GM12891 (cell line): ENCODE measurements at places on chromosomes 12 and 14.

GRCh38 chr12:11896417-11896929 is 174.3 kb upstream of the BCL2L14 start:
- DNase-seq: no peak

DNA sequence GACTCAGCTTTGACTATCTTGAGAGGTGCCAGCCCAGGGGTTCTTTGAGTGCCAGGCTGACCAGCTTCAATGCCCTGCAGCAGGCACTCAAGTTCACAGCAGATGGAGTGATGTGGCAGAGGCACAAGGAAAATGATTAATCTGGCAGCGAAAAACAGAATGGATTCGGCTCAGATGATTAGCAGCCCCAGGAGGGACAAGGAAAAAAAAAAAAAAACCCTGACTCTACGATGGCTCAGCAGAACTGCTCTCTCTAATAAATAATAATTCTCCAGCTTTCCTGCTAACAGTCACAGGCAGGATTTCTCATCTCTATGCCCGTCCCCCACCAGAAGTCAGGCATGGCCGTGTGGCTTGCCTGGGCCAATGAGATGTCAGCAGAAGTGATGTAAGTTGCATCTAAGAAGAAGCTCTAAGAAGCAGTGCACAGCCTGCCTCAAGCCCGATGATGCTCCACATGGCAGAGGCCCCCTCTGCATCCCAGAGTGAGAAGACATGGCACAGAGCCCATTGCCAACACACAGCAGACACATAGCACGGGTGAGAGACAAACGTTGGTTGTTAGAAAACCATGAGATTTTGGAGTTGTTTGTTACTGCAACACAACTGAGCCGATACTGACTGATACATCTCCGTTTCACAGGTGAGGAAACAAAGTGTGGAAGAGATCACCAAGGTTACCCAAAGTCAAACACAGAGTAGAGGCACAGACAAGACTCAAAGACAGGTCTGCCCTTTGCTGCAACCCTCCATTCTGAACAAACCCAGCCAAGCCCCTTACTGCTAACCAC is 111.0 kb downstream of the SCARB1 start:
- DNase-seq: no peak

- DNase-seq: no peak
These were observed 75.3 kb downstream of the AACS start for GRCh38 chr12:125140279-125141209.

GRCh38 chr14:72686101-72686500 is 207.8 kb downstream of the DPF3 start:
- no peak for DNase-seq

- DNase-seq: no peak
These were observed 58.8 kb upstream of the DYNC1H1 start for GRCh38 chr14:101905614-101906013.

DNA sequence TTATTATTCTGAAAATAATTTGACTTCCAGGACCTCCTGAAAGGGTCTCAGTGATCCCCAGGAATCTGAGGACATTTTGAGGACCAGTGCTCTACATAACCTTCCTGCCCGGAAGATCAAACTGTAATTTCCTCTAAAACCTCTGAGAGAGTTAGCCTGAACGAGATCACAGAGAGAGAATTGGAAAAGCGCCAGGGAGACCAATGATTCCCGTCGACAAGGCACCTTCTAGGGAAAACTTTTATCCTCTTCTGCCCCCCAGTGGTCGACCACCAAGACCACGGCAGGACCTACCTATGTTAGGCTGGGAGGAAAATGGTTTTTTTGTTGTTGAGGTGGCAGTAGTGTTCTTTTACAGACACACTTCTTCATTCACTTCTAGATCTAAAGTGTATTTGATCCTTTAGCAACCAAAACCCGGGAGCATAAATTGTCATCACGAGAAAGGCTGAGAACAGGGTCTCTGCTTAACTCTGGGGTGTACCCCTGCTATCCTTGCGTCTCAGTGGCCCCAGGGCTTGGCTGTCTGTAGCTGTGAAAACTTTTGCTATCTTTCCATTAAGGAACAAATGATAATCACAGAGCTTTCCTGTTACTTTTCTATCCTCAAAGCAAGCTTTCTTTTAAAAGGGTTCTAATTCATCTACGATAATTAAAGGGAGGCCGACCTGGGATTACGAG is 62.9 kb upstream of the NID2 start:
- DNase-seq: peak; percentile 47

DNA sequence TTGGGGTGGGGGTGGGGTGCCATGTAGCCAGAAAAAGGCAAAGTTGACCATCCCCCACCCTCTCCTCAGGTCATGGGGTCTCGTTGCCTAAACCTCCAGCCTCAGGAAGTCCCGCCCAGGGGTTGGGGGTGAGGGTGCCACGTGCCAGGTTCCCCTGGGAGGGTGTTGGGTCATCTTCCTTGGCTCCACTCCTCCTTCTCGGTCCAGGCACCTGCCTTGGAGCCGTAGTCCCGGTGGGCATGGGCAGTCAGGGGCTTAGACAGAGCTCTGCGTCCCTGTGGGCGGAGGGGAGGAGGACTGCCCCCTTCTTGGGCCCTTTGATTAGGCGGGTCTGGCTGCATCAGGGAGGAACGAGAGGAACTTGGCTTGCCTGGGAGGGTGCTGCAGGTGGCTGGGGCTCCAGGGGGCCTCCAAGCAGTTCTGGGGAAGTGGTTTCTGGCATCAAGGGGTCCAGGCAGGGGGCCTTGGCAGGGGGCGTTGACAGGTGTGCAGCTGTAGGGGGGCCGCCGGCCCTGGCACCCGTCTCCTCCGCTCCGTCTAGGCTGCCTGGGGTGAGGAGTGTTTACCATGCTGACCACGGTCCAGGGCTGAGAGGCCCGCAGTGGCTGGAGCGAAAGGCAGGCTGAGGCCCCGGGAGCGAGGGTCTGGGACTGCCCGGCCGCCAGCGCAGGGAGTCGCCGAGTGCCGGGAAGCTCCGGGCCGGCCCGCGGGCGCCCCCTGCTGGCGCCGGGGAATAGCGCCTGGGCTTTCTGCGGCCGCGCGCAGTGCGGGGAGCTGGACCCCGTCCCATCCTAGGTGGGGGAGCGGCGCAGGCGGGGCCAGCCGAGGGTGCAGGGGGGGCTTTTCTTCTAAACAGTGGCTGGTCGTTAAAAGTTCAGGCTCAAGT is 7.9 kb downstream of the SETD1B start:
- DNase-seq: peak; percentile 98
